ENCODE measurements at places on chromosomes 7 and 10.

DNA sequence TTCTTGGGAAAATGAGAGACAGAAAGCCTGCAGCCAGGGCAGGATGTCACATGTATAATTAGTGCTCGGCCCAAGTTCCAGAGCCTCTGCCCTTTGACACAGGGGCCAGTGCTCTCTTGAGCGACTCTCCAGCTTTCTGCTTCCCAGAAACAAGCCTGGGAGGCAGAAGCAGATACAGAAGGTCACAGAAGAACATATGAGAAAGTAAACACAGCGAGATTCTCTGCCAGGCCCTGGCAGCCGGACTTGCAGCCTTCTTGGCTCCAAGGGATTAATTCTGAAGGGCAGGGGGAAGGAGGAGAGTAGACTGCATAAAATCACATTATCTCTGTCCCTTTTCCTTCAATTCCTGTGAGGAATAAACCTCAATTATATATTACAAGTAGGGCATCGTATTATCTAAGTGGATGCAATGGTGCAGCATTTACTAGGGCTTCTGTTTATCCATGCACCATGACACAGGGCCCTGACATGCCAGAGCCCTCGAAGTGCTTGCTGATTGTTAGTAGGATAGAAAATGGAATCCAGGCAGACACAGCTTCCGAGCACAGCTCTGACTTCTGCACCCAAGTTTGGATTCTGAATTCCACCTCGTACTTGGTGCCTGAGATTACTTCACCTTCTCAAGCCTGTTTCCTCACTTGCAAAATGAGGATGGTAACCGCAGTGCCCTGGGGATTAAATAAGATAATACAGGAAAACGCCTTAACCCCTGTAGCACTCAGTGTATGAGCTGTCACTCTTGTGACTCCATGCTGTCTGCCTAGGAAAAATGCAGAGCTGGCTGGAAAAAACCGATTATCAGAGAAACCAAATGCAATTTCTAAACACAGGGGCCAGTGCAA lies 536.5 kb downstream of the TNS3 start:
- DNase-seq, result peak; percentile 54

DNA sequence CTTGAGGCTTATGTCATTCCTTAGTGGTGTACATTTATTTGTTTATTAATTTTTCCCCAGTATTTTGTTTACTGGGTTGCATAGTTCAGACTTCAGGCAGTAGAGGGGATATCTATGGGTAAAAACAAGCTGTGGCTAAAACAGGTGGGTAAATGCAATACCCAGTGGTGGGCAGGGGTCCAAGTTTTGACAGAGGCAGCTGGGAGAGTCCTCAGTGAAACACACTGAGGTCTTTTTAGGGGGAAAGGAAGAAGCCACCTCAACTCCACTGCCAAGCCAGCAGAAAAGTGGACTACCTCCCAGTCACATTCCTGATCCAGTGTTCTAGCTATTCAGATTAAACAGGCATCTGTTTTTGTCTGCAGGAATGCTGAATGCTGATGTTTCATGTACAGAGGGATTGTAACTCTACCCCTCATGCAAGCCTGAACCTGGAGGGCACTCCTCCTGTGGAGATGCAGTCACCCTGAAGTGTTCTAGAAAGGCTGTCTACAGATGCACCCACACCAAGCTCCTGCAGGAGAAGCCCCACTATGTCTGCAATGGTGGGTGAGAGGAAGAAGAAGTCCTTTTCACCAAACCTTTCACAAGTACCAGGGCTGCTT lies 757.8 kb downstream of the INHBA start:
- no peak for DNase-seq

GRCh38 chr10:74238031-74238431 lies 87.0 kb downstream of the ADK start:
- no peak for DNase-seq

- DNase-seq, result no peak
Observed at GRCh38 chr7:87342231-87342630, 3.2 kb upstream of the CROT start.

- no peak for DNase-seq
Observed at GRCh38 chr7:131836733-131837132, 280.3 kb upstream of the PODXL start.
